Lower leg skin (tissue), 4 donors: ENCODE measurements at places on chromosomes 4 and X.

DNA sequence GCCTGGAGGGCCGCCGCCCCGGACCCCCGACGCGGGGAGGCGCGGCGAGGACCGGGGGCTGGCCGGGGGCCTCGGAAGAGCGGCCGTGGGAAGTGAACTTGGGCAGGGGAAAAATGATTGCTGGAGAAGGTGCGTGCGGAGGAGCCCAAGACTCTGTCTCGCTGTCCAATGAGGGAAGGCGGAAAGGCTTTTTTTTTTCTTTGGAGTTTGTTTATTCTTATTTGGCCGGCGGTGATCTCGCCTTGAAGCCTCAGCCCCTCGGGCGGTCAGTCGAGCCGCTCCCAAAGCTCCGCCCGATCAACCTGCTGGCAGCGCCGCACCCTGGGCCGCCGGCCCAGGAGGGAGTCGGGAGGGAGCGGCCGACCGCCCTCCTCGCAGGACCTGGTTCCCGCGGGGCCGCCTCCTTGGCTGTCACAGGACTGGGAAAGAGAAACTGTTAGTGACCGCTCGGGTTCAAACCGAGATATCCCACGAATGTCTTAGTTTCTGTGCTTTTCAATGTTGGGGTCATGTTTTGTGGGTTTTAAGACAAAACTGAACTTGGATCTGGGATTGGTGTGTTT is 2.5 kb downstream of the CPEB2 start:
- DNase-seq: peak; percentile 96

GRCh38 chrX:46165411-46165810 is 379.8 kb downstream of the ZNF674 start:
- no peak for DNase-seq

DNA sequence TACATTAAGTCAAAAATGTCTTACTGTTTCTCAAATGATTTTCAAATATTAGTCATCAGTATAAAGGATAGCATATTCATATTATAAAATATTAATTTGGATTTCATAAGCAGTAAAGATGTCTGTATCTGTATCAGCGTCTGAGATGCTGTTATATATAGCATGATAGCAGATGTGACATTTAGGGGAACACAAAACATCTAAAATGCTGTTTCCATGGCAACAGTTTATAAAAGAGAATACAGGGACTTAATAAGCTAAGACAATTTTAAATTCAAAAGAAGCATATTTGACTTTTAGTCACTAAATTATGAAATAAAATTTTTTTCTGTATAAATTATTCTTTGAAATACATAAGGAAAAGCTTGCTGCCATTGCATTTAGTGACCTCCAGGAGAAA is 432.2 kb downstream of the PDGFC start:
- no peak for DNase-seq

DNA sequence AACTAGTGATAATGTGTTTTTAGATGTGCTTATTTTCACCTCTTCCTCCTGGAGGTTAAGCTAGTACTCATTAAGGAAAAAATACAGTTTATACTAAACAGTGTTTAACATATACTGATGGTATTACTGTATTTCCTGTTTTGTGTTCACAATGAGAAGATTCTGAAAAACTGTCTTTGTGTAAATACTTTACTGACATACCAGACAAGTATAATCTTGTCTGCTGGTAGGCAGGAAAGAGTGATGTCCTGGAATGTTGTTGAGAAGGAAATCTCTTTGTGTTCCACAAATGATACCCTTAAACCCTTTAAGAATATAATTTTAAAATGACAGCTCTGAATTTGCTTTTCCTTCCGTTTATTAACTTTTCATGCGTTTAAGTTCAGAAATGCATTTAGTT is 205.5 kb upstream of the NUDT6 start:
- no peak for DNase-seq

DNA sequence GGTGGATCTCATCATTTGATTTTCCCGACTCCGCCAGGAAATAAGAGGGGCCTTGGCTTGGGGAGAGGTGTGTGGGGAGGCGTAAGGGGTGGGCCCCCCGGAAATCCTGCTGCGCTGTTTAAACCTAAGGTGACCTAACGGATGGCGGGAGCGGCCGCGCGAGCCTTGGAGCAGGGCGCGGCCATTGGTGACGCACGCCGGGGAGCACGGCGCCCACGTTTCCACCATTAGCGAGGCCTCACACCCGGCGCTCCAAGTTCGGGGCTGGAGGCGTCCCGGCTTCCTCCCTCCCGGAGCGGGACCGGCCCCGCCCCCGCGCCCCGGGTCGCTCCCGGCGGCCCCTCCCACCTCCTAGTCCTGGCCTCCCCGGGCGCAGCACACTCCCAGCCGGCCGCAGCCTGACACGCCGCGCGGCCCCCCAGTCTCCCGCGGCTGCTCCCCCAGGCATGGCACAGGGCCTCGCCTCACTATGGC is at the start of gene SMS:
Gene SMS (plus strand): TSS at position 354 of the 474 bp plus-strand sequence. CDS start 116 bp downstream, at position 470.
- DNase-seq: peak; percentile 93

GRCh38 chrX:44244008-44244407 is 99.5 kb downstream of the EFHC2 start:
- DNase-seq: no peak

- no peak for DNase-seq
These were observed 52.8 kb downstream of the EFHC2 start for GRCh38 chrX:44290718-44291117.

DNA sequence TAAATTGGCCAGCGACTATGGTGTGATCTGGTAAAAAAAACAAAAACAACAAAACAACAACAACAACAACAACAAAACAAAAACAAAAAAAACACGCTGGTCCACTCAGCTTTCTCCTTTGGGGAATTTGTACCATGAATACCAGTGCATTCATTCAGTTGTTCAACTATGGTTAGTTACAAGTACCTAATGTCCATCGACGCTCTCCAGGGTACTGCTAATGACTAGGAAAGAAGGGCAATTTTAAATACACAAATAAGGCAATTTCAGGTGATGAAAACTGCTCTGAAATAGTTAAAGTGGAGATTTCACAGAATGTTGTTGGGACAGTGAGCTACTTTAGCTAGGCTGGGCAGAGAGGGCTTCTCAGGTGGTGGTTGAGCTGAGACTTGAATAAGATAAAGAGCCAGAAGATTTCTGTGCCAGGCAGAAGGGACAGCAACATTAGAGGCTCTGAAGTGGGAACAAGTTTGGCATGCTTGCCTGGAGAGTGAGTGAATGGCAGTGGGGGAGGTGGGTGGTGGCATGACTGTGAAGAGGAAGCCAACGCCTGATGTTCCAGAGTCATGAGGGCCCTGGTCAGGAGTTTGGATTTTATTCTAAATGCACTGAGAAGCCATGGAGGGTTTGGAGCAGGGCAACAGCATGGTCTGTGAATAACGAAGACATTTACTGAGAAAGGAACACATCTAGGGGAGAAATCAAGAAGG is 45.9 kb upstream of the PGRMC2 start:
- no peak for DNase-seq

DNA sequence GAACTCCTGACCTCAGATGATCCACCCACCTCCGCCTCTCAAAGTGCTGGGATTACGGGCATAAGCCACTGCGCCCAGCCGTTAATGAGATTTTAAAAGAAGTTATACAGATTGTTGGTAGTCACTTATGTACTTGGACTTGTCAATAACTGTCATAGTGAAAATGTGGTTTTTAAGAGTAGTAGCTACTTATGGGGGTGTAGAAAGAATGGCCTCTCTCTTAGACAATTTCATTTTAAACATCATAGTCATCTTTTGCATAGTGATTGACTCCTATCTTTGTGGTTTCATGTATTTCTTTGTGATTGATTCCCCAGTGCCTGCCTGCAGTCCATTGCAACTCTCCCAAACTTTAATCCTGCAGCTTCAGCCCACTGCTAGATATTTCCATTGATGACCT is 17.4 kb downstream of the FAM199X start:
- DNase-seq: no peak

DNA sequence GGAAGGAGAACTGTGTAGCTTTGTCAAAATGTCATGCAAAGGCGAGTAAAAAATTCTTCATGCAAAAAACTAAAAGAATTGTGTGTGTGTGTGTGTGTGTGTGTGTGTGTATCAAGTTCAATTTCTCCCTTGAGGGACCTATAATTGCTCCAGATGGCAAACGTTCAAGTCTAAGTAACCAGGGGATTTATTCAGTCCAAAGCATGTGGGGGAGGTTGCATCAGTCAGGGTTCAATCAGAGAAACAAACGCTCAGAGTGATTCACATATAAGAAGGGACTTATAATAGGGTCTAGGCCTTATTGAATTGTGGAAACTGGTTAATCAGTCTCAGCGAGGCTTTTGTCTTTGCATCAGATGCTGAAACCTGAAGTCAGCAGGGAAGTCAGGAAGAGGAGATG is 5.0 kb downstream of the DCAF8L1 start:
- no peak for DNase-seq

GRCh38 chr4:16443504-16444088 is 217.3 kb upstream of the TAPT1 start:
- DNase-seq: no peak

DNA sequence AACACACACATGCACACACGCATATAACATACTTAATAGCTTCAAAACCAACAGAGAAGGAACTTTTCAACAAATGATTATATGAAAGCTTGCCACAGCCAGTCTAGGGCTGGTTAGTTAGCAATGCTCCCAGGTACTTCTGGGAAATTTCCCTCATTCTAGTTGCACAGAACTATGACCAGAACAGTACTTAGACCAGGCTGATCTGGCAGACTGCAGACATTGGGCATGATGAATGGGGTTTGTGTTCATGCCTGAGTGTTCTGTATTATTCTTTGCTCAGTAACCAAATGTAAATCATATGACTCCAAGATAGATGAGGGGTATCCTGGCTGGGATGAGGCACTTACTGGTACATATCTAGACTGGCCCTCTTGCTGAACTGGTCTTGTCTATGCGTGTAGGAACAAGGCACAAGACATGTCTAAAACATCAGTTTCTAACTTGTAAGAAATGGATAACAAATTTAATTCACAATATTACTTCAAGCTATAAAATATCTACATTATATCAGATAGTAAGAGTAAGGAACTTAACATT is 50.3 kb upstream of the GEMIN8 start:
- no peak for DNase-seq

DNA sequence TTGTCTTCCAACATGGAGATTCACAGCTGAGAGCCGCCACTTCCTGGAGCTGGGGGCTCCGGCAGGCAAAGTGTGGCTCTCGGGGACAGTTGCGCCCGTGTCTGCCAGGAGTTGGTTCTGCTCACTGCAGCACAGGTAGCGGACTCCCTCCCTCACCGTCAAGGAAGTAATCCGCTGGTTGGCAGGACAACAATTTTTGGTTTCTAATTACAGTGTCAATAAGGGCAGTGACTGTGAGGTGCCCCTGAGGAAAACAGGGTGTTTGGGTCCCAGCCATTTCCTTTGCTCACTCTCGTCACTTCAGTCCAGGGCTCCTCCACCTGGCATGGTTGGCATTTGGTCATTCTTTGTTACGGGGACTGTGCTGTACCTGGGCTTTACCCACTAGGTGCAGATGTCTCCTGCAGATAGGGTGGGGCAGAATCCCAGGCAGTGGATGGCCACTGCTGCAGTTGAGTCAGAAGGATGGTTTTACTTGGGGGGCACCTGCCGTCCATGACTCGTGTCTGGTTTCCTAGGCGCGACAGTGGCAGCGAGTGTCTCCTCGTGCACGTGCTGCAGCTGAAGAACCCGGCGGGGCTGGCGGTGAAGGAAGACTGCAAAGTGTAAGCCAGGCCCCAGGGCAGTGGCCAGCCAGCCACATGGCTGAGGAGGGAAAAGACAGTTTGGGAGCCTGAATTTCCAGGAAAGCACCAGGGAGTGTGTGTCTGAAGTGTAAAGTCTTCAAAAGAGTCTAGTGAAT is 32.1 kb upstream of the CLCN4 start:
- DNase-seq: no peak

- DNase-seq: no peak
These were observed 81.0 kb upstream of the KLF3 start for GRCh38 chr4:38582889-38583470.

DNA sequence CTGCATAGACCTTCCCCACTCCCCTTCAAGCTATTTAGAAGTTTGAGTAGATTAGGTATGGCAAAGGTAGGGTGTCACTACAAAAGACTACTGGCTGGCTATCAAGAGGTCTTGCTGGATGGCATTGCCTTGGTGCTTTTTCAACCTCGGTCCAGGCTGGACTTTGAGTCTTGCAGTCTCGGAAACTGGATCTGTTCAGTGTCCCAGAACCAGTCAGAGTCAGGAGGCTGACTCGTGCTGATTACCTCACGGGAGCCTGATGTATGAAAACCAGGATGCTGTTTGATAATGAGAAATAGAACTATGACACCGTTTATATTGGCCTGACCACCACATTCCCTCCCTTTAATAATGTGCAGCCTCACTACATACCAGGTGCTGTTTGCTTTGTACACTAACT is 2.7 kb upstream of the PHKA1 start:
- no peak for DNase-seq
